Activated naive CD8-positive, alpha-beta T cell treated with anti-CD3 and anti-CD28 coated beads, Interleukin-2, amount 10 ng/mL, durations not matched to agents 7 days and 5 days (primary cell): ENCODE measurements at places on chromosomes 16 and 17. TPM values are rescaled to one million over a fixed set of nuclear protein-coding genes. Genes with fewer than 3 reads are reported as not detected.

CBFB gene
- 198 TPM for total RNA-seq

GPR142 gene
- total RNA-seq: not detected

TNS4 gene
- total RNA-seq: 9.0 TPM

XYLT1 gene
- 56.7 TPM for total RNA-seq

VMO1 gene
- total RNA-seq: not detected
